Left renal pelvis (tissue), 4 donors: ENCODE measurements at places on chromosomes 16 and 17. TPM values are rescaled to one million over a fixed set of nuclear protein-coding genes. Genes with fewer than 3 reads are reported as not detected.
A peak's percentile ranks its signal among the peaks of the same experiment; 100 is the strongest.

ACSM3 gene
- polyA plus RNA-seq, result 25.9 TPM

KLHDC4 gene
- polyA plus RNA-seq, result 42.1 TPM

GRCh38 chr16:85231959-85232358, 119.7 kb upstream of the CIBAR2 start:
- no peak for DNase-seq

- peak; percentile 12 for DNase-seq
Measured at GRCh38 chr16:8931859-8932258, 31.8 kb downstream of the USP7 start.

GRCh38 chr17:35342276-35342675, 31.1 kb downstream of the SLFN11 start:
- no peak for DNase-seq

- no peak for DNase-seq
Measured at GRCh38 chr17:44004077-44004760, at the start of gene NAGS. TSS of gene NAGS (plus strand) at chr17:44004622. CDS start at chr17:44004664, 42 bp downstream.

GRCh38 chr17:39622380-39623006, 4.3 kb upstream of the PPP1R1B start:
- no peak for DNase-seq

DNA sequence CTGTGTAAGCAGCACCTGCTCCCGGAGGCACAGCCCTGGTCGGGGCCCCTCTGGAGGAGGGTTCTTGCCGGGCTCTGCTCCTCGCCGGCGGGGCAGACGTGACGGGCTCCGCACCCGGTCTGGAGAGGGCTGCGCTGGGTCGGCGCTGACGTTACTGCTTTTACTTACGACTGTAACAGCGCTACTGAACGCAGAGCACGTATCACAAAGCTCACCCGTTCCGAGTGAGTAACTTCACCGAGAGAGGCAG, 1.3 kb upstream of the RAB40C start:
- DNase-seq, result no peak

DNA sequence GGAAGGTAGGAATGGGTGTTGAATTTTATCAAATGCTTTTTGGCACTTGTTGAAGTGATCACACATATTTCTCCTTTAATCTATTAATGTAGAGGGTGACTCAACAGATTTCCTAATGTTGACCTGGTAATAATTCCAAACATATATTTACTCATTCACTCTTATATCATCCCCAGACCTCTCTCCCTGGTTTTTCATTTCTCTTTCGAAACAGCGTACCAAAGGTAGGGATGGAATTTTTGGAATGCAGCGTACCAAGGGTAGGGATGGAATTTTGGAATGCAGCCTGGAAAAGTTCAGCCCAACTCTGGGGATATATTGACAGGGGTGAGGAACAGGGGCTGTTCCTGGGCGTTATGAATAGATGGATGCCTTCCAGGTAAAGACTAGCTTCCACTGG, 7.3 kb downstream of the KIF18B start:
- DNase-seq, result no peak

DNA sequence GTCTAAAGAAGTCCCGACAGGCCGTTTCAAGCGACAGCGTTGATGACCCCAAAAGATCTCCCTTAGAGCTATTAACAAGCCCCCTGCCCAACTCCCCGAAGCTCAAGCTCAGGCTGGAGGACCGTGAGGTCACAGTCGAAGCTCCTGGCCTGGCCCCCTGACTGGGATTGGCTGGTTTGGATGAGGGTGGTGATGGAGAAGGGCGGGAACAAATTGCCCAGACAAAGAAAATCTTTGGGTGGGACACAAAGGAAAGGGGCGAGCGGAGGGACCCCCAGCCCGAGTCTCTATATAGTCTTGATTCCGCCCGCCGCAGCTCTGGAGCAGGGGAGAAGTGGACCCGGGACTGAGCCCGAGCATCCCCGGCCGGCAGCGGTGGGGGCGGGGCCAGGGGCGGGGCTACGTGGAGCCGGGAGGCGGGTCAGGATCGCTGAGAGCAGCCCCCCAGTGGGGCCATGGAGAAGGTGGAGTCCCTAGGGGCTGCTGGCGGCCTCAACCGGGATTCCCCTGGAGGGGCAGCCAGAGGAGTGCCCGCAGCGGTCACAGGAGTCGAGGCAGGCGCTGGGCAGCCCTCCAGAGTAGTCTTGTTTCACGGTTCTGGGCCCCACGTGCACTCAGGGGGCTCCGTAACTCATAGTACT, 982 bp upstream of the NEURL4 start:
- DNase-seq, result no peak

GRCh38 chr17:16941072-16942036, 30.6 kb downstream of the TNFRSF13B start:
- no peak for DNase-seq

DNA sequence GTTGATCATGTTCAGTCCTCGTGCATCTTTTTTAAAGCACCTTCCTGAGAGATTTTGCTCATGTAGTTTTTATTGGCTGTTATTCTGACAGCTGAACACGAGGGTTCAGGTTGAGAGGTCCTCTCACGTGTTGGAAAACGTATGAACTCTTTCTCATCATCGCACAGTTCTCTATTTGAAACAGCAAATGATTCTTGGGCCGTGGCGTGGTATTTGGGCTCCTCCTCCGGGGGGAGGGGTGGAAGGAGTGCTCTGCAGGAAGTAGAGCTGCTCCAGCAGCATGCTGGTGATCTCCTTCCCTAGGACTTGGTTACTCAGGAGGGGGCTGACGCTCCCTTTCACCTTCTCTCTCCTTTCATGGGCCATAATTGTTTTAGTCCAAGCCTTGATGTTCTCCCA, 70.4 kb downstream of the KSR1 start:
- no peak for DNase-seq

GRCh38 chr17:79814974-79815835, 18.3 kb upstream of the CBX8 start:
- no peak for DNase-seq

DNA sequence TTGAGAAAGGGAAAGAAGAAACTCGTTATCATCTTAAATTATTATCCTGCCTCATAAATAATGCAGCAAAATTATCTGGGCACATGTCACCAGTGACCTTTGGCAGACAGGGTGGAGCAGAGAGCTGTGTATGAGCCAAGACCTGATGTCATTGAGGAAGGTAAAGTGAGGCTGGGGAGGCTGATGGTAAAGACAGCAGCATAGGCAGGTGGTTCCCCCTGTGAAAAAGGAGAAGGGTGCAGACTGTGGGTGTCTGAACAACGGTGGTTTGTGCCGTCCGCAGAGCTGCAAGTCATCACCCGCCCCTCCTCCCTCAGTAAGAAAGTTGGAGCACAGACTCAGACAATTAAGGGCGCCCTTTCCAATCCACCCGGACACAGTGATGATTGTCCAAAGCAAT, 30.8 kb upstream of the METTL16 start:
- no peak for DNase-seq

GRCh38 chr17:47741109-47741792, 8.2 kb downstream of the TBX21 start:
- DNase-seq, result no peak
